ENCODE measurements at places on chromosomes 1 and 21.

DNA sequence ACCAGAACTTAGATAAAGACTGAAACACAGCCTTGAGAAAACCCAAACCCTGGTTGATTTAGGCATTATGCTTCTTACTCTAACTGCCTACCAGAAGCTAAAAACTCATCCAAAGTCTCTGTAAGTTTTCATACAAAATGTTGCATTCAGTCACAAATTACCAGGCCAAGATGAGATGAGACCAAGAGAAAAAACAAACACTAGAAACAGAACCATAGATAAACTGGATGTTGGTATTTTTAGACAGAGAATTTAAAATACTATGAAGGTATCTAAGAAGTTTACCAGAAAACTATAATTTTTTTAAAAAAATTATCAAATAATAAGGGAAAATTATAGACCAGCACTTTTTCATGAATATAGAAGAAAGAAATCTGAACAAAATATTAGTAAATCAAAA lies 180.5 kb downstream of the VPS13D start:
- DNase-seq = no peak

DNA sequence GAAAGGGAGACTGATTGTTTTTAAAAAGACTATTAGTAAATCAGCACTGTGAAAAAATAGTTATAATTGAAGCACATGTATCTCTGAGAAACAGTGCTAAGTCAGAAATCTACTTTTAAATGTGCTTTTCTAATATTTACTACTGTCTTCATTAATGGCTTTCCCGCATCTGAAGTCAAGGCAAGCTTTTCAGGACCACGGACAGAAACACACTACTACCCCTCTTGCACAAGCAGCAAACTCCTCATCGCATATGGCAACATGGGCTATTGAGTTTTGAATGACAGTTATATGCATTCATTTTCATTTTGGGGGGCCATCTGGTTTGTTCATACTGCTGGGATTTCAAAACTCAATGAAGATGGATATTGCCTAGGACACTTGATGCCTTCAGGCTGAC lies 433.4 kb upstream of the CAMK1G start:
- no peak for DNase-seq

- no peak for DNase-seq
These were observed 311.0 kb upstream of the PROX1 start for GRCh38 chr1:213676736-213677135.

DNA sequence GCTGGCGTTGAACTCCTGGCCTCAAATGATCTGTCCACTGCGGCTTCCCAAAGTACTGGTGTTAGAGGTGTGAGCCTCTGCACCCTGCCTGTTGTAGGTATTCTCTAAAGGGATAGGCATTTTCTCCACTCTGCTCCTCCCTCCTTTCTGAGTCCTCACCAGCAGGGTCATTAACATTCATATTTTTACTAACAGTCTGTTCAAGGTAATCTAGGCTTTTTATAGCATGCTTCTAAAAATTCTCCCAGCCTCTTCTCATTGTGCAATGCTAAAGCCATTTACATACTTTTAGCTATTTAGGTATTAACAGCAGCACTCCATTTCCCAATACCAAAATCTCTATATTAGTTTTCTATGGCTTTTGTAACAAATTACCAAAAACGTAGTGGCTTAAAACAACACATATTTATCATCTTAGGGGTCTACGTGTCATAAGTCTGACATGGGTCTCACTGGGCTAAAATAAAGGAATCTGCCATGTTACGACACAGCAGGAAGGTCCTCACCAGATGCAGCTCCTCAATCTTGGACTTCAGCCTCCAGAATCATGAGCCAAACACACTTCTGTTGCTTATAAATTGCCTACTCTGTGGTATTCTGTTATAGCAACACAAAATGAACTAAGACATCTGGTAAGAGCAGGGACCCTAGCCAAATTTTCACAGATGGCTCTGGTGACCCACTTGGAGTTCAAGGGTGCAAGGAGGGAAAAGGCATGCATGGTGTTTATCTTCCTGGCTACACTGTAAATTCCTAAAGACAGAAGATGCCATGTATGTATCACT lies 2.9 kb upstream of the SLC2A7 start:
- no peak for DNase-seq

GRCh38 chr1:85373378-85373708 lies 91.6 kb downstream of the DDAH1 start:
- DNase-seq = no peak

GRCh38 chr1:158563853-158564252 lies 6.5 kb downstream of the OR6P1 start:
- DNase-seq = no peak

GRCh38 chr1:221117133-221117532 lies 237.9 kb downstream of the HLX start:
- DNase-seq = no peak

- peak; percentile 69 for DNase-seq
These were observed 511 bp downstream of the DNTTIP2 start for GRCh38 chr1:93878501-93878888.

GRCh38 chr1:15681349-15682292 lies 2.5 kb upstream of the PLEKHM2 start:
- no peak for DNase-seq

DNA sequence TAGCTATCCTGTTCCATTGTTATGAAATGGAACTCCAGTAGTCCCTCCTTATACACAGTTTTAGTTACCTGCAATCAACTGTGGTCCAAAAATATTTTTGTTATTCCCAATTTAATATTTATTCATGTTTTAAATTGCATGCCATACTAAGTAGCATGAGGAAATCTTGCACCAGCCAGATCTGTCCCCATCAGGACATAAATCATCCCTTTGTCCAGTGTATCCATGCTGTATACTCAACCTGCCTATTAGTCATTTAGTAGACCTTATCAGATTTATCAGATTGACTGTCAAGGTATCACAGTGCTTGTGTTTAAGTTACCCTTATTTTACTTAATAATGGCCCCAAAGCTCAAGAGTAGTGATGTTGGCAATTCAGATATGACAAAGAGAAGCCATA lies 207.9 kb upstream of the DMRTA2 start:
- DNase-seq = no peak

DNA sequence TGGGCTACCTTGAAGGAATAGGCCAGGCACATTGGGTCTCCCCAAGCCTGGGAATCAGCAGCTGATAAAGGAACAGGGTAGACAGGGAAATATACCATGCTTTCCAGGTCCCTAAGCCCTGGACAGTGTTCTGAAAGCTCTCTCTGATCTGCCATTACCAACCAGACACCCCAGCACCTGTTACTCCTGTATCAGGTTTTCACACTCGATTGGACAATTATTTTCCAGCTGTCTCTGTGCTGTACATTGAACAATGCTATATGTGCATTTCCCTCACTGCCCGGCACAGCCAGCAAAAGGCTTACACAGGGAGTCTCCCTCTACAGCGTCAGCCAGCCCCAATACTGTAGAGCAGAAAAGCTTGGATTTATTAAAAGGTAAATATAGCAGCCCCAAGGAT lies 4.7 kb downstream of the CFAP45 start:
- no peak for DNase-seq

GRCh38 chr1:173467426-173467825 lies 9.7 kb upstream of the PRDX6 start:
- DNase-seq = no peak

- no peak for DNase-seq
These were observed 7.0 kb downstream of the SMCP start for GRCh38 chr1:152884966-152885624.
